ENCODE measurements at places on chromosomes 11 and 22.

- DNase-seq = peak; percentile 76
These were observed 15.8 kb downstream of the LINC01488 start for GRCh38 chr11:69497221-69497787.

DNA sequence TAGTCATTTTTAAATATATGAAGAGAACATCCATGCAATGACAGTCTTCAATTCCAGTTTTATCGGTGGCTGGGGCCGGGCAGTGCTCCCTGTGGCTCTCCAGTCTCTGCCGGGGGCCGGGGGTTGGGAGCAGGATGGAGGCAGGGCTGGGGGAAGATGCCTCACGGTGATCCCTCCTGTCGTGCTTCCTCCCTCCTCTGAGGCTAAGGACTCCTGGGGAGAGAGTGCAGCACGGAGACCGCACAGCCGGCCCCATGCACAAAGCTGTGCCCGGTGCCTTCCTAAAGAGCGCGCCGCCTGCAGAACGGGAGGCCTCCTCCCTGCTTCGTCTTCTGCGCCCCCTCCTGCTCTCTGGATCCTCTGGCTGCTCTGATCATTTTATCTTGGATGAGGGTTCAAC is 20.5 kb downstream of the GAL start:
- DNase-seq = no peak

DNA sequence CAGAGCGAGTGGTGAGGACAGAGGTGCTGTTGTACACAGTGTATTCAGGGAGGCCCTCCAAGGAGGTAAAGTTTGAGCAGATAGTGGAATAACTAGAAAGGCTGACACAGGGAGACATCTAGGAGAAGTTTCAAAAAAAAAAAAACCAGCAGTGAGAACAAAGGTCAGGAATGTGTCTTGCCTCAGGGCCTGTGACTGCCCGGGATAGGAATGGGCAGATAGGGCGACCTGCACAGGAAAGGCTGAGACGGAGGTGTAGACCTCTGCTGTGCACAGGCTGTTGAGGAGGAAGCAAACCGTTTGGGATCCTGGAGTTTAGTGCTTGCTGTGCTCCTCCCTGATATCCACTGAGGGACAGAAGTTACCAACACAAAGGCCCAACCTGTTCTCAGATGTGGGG is 406.5 kb upstream of the B3GAT1 start:
- DNase-seq = no peak

- DNase-seq = no peak
These were observed 28.8 kb upstream of the RAPSN start for GRCh38 chr11:47477753-47478152.

DNA sequence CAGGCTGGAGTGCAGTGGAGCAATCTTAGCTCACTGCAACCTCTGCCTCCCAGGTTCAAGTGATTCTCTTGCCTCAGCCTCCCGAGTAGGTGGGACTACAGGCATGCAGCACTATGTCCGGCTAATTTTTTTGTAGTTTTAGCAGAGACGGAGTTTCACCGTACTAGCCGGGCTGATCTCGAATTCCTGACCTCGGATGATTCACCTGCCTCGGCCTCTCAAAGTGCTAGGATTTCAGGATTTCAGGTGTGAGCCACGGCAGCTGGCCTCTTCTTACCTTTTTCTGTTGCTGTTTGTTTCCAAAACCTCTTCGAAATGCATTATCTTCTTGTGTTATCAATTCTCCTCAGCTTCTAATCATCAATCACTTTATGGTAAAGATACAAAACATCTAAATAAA is 22.1 kb upstream of the TMEM135 start:
- DNase-seq = no peak

DNA sequence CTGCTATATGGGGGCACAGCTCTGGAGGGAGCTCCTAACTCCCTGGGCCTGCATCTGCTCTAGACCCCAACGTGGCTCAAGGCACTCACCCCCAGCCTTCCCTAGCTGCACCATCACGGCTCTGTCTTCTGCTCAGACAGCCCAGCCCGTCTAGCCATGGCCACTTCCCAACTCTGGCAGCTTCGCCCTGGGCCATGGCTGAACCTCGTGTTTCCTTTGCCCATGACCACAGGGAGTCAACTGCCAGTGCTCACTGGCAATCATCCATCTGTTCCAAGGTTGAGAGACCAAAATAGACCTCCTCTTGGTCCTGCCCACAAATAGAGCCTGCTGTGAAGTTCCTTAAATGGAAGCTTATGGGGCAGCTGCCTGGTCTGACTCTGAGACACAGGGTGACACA is 5.4 kb downstream of the LMO1 start:
- no peak for DNase-seq

- no peak for DNase-seq
These were observed 32.7 kb downstream of the P4HA3 start for GRCh38 chr11:74278721-74279161.

GRCh38 chr11:5809122-5809519 is 397 bp downstream of the OR52N2 start:
- DNase-seq = no peak

DNA sequence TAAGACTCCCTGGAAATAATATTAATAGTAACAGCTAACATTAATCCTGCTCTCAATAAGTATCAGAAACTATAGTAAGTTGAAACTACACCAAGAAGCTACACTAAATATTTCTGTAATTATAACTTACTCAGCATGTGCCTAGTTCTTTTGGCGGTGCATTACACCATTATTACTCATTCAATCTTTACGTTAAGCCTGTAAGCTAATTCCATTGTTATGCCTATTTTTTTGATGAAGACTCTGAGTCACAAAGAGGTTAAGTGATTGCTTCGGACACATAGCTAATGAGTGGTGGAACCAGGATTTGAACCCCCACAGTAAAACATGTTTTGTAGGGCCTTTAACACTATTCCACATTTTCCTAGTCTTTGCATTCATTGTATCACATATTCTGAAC is 111.6 kb downstream of the RASSF10 start:
- DNase-seq = no peak

DNA sequence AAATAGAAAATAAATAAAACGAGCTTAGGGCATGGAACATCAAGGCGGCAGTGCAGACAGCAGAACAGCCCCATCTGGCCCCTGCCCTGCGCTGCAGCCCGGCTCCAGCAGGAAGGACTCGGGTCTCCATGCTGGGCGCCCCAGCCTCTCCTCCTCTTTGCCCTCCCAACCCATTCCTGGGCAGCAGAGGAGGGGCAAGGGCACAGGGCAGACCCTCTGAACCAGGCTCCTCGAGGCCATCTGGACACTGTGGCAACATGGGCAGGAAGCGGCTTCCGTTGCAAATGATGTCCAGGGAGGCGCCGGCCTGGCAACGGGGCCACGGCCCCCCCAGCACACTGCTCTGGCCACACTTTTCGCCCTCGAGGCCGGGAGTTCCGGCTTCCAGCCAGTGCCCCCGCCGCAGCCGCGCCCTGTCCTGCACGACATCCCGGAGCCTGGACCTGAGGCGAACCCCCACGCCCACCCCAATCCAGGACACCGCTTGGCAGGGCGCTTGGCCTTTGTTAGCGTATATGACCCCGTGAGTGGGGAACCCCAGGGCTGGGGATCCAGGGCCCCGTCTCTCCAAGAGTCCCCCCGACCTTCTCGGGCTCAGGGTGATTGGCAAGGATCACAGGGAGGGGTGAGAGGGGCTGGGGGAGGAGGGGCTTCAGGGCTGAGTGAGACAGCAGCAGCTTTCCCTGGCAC is 192.1 kb downstream of the IGLL1 start:
- DNase-seq = no peak

- no peak for DNase-seq
These were observed 1443.3 kb downstream of the TBC1D22A start for GRCh38 chr22:48205790-48206189.

- no peak for DNase-seq
These were observed 49.8 kb downstream of the OSBPL5 start for GRCh38 chr11:3115321-3115720.

- no peak for DNase-seq
These were observed 1.3 kb downstream of the PPP1R14B start for GRCh38 chr11:64245401-64245796.
